ENCODE measurements at places on chromosomes 2 and 18.

- ATAC-seq, result no peak
Measured at GRCh38 chr2:168541858-168542257, 85.8 kb downstream of the CERS6 start.

DNA sequence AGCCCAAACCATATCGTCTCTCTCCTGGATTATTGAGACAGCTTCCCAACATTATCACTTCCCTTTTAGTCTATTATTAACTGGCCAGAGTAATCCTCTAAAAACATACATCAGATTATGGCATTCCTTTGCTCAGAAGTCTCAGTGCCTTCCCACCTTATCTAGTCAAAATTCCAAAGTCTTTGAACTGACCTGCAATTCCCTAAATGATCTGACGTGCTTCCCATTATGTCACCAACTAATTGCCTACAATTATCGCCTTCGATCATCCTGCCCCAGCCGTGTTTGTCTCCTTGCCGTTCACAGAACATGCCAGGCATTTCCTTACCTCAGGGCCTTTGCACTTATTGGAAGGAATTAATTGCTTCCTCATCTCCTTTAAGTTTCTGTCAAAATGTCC is 332.4 kb downstream of the IRS1 start:
- ATAC-seq, result no peak

- peak; percentile 52 for ATAC-seq
Measured at GRCh38 chr18:32019251-32019948, 775 bp downstream of the RNF125 start.

- ATAC-seq, result no peak
Measured at GRCh38 chr2:126370201-126370600, 285.8 kb upstream of the GYPC start.

- no peak for ATAC-seq
Measured at GRCh38 chr2:176165370-176166050, 8.4 kb downstream of the HOXD3 start.

DNA sequence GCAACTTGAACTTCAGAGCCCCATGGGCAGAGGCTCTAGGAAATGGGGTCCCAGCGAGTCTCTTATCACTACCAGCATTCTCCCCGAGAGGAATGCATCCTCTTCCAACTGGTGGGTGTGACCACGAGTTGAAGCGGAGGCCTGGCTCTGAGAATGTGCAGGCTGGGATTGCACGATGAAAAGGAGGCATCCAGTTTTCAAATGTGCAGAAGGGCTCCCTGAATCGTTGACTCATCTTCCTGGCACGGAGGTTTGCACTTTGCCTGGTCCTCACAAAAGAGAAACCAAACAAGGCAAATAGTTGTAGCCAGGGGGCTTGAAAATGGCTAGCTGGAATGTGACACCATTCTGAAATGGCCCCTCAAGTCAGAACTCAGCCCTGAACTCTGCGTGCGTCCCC is 216.7 kb downstream of the GLI2 start:
- peak; percentile 72 for ATAC-seq

- ATAC-seq, result peak; percentile 20
Measured at GRCh38 chr2:222861411-222862105, 722 bp downstream of the ACSL3 start.

DNA sequence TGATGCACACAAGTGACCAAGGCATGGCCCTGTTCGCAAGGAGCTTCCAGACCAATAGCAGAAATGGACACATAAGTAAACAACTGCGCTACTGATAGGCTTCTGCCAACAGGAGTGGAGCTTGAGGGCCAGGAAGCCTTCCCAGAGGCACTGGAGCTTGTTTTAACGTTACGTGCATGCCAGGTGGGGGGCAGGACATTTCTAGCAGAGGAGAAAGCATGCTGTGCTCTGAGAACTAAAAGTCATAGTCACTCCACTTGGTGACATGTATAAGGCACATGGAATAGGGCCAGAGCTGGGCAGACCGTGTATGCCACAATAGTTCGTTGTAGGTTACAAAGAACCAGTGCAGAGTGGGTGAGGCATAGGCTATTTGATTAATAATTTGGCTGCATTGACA is 184.2 kb downstream of the NEDD4L start:
- no peak for ATAC-seq

- no peak for ATAC-seq
Measured at GRCh38 chr2:149170156-149170555, 131.7 kb downstream of the LYPD6B start.

DNA sequence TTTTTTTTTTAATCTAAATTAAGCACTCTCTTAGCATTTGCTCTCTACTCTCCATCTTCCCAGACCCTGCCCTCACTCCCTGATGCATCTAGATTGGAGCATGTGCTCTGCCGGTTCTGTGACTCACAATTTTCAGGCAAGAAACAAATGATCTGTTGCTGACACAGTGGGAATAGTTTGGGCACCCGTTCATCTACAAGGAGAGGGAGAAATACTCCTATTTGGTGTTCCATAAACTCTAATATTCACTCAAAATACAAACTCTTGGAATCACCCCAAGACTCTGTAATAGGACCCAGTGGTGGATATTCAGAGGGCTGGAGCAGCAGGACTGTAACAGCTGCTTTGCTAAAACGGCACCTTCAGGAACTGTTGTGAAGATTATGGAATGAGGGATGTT is 37.1 kb upstream of the LINC00305 start:
- no peak for ATAC-seq

Measured in SK-N-SH treated with all-trans-retinoic acid at 6 μM for 48 hours (cell line).